ENCODE measurements at places on chromosomes 4 and X.

DNA sequence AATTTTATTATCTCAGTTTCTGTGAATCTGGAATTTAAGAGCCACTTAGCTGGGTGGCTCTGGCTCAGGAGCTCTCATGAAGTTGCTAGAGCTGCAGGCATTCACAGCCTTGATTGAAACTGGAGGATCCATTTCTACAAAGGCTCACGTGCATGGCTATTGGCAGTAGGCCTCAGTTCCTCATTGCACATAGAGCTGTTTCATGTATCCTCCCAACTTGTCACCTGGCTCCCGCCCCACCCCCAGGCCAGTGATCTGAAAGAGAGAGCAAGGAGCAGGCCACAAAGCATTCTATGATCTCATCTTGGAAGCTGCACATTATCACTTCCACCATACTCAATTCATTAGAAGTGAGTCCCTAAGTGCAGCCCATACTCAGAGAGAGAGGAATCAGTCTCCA, 18.5 kb upstream of the AP1AR start:
- no peaks in the 10 kb centered on the region for H3K4me1 ChIP-seq
- H3K27ac ChIP-seq: no peak overlapping the region
- no peaks in the 10 kb centered on the region for H3K27me3 ChIP-seq
- H3K4me3 ChIP-seq: no peak overlapping the region
- no peaks in the 10 kb centered on the region for H3K36me3 ChIP-seq

GRCh38 chr4:26162101-26162500, 158.7 kb upstream of the RBPJ start:
- H3K27me3 ChIP-seq: no peaks in the 10 kb centered on the region
- DNase-seq: no peak
- no peaks in the 10 kb centered on the region for H3K36me3 ChIP-seq
- no peak overlapping the region for H3K27ac ChIP-seq
- peaks cover 6% of the 10 kb centered on the region for H3K4me1 ChIP-seq

GRCh38 chr4:10623862-10624261, 60.7 kb downstream of the CLNK start:
- no peak overlapping the region for H3K27ac ChIP-seq
- no peak overlapping the region for H3K4me3 ChIP-seq
- H3K4me1 ChIP-seq: no peaks in the 10 kb centered on the region
- no peaks in the 10 kb centered on the region for H3K36me3 ChIP-seq
- no peaks in the 10 kb centered on the region for H3K27me3 ChIP-seq
- DNase-seq: no peak

DNA sequence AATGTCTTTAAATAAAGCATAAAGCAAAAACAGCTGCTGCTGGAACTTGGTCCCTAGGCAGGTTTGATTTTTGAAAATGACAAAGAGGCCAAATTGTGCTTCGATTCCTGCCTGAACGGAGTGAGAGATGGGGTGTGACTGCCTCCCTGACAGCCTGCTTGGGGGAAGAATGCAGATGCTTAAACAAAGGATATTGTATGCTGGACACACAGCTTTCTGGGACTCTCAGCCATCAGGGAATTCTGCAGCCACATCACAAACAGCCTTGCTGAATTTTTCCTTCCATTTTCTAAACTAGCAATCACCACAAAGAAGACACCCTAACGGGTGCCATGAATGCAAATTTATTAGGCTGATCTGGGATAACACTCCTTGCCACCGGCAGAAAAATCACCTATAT, 83.9 kb upstream of the CPEB2 start:
- no peak overlapping the region for H3K4me3 ChIP-seq
- H3K27me3 ChIP-seq: no peaks in the 10 kb centered on the region
- DNase-seq: no peak
- H3K36me3 ChIP-seq: no peaks in the 10 kb centered on the region
- H3K27ac ChIP-seq: no peak overlapping the region

- H3K36me3 ChIP-seq: no peaks in the 10 kb centered on the region
- H3K27ac ChIP-seq: no peak overlapping the region
- no peak for DNase-seq
- H3K4me3 ChIP-seq: no peak overlapping the region
These were observed 154.9 kb upstream of the NUDT6 start for GRCh38 chr4:123077330-123077729.
